NCI-H1417 (cell line): ENCODE measurements at places on chromosomes 5 and 9.

GRCh38 chr5:152608458-152608857 lies 203.4 kb upstream of the NMUR2 start:
- DNase-seq: no peak

GRCh38 chr5:158384535-158385481 lies 525.9 kb upstream of the CLINT1 start:
- DNase-seq: no peak

- DNase-seq: peak; percentile 52
Observed at GRCh38 chr9:17519761-17520160, 59.1 kb upstream of the SH3GL2 start.

DNA sequence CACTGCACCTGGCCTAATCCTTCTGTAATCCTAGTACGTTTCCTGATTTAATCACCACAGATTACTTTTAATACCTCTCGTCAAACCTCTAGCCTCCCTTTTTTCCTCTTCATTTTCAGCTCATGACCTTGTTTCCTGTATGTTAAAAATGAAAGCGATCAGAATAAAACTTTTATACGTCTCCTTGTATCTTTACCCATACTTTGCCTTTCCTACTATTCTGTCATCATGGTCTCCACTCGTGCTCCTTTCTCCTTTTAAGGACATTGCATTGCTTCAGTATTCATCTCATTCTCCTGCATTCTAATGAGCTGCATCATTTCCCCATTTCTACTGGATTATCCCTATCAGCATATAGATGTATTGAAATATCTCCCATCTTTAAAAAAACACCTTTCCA lies 8.5 kb downstream of the CDC42SE2 start:
- no peak for DNase-seq

DNA sequence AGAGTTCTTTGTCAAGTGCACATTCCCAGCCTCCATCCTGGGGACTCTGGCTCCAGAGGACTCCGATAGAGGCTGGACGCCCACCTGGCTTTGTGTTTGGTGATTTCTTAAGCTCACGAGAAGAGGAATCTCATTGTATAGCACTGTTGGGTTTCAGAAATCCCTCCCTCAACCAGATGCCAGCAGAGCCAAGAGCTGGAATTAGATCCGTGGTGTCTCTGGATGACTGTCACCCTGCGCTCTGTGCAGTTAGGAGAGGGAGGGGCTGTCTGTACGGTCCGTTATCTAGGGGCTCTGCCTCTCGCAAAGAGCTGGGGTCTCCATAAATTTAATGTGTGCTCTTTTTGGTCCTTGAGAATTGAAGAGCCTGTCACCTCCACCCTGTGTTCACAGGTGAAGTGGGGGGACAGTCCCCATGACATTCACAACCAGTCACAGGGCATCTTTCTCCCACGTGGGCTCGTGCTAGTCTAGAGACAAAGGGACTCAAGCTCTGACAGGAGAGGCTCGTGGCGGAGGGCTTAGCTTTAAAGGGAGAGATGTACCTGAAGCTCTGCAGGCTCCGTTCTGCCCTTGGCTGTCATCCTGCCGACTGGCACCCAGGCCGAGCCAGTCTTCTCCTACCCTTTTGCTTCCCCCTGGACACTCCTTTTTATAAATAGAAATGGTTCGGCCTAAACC lies 41.4 kb downstream of the FAM78A start:
- DNase-seq: no peak

DNA sequence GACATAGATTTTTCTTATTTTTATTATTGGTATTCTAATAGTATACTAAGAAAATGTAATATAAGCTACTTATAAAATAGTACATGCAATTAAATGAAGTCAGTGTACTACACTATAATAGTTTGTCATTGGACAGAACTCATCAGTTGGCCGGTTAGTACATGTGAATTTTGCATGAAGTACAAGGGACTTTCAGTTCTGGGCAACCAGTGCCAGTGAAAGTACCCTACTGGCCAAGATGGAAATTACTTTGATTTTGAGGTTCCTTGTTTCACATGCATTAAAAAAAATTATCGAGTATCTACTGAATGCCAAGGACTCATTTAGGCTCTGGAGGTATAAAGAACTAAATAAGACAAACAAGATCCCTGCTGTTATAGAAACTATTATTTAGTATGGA lies 213.4 kb upstream of the ELL2 start:
- DNase-seq: no peak

GRCh38 chr5:174971210-174971609 lies 246.8 kb downstream of the MSX2 start:
- DNase-seq: no peak

GRCh38 chr5:168163966-168164365 lies 127.5 kb upstream of the WWC1 start:
- DNase-seq: no peak

GRCh38 chr5:60183881-60184280 lies 290.4 kb upstream of the PDE4D start:
- DNase-seq: no peak

GRCh38 chr5:111800351-111800750 lies 43.4 kb upstream of the NREP start:
- no peak for DNase-seq

DNA sequence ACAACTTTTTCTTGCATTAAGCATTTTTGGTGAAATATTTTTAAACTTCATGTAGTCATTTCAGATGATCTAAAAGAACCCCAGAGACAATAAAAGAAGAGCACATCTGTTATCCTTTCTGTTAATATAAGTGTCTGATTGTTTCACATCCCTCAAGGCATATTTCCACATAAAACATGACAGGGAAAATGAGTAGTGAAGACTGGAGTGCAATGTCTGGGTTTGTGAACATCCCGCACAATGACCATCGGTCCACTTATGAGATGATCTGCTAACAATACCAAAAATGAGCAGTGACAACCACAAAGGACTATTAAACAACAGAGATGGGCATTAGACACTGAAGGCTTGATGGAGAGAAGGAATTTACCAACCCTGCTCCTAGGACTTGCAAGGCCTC lies 209.1 kb downstream of the NR2F1-AS1 start:
- no peak for DNase-seq

DNA sequence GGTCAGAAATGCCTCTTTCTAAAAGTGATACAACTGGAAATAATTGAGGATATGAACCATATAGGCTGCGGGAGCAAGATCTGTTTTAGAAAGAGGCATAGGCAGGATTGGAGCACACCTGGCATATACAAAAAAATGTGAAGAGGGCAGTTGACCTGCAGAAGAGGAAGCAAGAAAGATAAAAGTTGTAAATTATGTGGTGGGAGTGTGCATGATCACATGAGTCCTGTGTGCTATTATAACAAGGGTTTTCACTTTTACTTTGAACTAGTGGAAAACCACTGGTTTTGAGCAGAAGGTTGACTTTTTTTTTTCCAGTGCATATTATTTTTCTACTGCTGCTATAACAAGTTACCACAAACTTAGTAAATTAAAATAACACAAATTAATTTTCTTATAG lies 489.3 kb downstream of the ANXA1 start:
- DNase-seq: no peak

DNA sequence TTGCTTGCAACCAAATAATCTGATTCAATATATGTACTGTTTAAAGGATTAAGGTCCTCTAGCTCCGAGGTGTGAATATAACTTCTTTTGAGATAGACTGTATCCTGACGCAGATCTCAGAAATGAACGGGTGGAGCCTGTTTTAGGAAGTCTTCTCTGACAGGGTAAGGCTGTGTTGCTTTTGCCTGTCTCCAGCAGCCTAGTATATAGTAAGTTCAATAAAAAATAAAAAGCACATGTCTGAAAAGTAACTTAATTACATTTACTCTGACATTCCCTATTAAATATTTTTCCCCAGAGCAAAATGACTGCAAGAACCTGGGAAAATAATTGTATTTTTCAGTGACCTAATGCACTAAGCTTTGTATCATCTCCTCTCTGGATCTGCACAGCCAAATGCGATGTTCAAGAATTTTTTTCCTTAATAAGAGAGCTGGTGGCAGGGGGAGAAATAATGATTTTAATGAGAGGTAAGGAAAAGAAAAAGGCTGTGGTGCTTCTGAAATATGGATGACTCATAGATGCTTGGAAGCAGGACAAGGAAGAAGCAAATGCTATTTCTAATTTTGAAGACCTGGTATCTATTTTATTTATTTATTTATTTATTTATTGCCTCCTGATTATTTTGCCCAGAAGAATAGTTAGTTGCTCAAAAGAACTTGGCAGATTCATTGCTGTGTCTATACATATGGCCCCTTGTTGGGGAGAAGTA lies 7.3 kb downstream of the PPP3R2 start:
- no peak for DNase-seq

GRCh38 chr9:108663422-108663821 lies 192.4 kb downstream of the ACTL7B start:
- no peak for DNase-seq

GRCh38 chr9:69020301-69021145 lies 6.6 kb upstream of the PRKACG start:
- DNase-seq: peak; percentile 39

GRCh38 chr5:35285435-35285834 lies 55.1 kb upstream of the PRLR start:
- DNase-seq: no peak

DNA sequence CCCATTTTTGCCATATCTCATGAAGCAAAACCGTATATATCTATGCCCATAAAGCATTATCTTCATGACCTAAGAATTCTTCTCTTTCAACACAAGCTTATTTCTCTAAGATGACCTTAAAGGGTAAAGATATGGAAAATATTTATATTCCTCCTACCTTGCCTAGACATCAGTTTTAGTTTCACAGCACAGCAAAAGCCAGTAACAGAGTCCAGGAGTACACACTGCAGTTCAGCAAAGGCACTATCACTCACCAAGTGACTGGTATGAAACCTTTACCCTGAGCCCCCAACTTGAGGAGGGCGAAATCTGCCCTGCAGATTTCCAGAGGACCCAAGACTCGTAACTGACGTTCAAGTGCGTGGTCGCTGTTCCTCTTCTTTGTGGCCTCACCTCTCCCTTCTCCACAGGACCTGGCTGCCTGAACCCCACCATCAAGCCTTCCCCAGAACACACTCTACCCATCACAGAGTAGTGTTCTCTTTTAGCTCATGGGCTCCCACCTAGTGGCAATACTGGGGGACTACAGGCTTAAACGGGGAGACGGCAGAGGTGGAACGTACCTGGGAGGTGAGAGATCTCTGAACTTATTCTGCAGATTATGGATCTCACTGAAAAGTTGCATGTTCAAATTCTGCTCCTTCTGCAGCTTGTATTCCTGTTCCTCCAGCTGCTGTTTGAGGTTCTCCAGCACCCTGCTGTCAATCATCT lies 141.0 kb downstream of the CDK5RAP2 start:
- DNase-seq: peak; percentile 76

- DNase-seq: no peak
Observed at GRCh38 chr5:170697031-170697430, 86.5 kb upstream of the GABRP start.

GRCh38 chr9:17342696-17343095 lies 207.9 kb downstream of the CNTLN start:
- no peak for DNase-seq

GRCh38 chr5:125049721-125050702 lies 303.6 kb upstream of the ZNF608 start:
- DNase-seq: no peak

- peak; percentile 40 for DNase-seq
Observed at GRCh38 chr5:114054594-114054993, 307.3 kb upstream of the KCNN2 start.

- no peak for DNase-seq
Observed at GRCh38 chr5:36236801-36237200, 4.9 kb downstream of the NADK2 start.

DNA sequence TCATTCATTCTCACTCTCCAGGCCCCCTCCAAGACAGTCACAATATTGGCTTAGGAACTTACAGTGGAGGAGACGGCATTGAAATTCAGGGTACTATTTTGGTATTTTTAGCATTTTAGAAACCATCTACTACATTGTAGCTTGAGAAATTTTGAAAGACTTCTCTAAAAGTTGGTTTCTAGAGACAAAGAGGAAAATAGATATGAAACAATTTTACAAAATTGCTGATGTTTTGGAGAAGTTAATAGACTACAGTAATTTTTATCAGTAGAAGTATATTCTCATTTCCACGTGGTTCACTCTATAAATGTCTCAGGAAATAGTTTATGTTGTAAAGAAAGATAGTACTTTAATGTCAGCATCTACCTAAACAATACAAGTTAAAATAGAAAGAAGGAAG lies 63.2 kb upstream of the ZSWIM6 start:
- DNase-seq: no peak

DNA sequence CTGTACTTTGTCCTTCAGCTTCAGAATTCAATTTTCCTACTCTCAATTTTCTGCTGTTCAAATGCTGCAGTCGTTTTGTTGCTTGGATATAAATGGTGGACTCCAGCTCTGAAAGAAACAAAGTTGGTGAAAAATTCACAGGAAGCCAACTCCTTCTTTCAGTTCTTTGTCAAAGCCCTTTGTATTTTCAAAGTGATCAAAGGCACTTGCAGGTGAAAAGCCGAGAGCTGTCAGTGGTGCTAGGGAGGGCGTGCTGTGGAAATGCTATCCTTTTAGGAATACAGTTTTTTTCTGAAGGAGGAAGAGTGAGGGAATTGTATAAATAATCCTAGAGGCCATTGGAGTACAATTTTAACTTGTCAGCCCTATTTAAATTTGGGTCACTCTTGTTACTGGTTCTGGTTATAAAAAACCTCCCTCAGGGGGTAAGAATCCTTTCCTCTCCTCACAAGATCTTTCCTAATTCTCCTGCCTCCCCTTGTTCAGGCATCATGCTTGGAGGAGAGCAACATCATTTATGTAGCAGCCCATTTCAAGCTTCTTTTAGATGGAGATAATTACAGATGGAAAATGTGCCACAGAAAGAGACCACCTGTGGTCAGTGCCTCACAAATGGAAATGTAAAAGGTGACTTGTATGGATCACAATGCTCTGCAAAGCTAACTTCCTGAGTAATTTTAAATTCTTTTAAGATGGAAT lies 62.5 kb upstream of the GHR start:
- no peak for DNase-seq

- DNase-seq: peak; percentile 60
Observed at GRCh38 chr5:32276173-32276853, 36.4 kb downstream of the MTMR12 start.

- DNase-seq: no peak
Observed at GRCh38 chr9:14133394-14133793, 180.5 kb downstream of the NFIB start.

DNA sequence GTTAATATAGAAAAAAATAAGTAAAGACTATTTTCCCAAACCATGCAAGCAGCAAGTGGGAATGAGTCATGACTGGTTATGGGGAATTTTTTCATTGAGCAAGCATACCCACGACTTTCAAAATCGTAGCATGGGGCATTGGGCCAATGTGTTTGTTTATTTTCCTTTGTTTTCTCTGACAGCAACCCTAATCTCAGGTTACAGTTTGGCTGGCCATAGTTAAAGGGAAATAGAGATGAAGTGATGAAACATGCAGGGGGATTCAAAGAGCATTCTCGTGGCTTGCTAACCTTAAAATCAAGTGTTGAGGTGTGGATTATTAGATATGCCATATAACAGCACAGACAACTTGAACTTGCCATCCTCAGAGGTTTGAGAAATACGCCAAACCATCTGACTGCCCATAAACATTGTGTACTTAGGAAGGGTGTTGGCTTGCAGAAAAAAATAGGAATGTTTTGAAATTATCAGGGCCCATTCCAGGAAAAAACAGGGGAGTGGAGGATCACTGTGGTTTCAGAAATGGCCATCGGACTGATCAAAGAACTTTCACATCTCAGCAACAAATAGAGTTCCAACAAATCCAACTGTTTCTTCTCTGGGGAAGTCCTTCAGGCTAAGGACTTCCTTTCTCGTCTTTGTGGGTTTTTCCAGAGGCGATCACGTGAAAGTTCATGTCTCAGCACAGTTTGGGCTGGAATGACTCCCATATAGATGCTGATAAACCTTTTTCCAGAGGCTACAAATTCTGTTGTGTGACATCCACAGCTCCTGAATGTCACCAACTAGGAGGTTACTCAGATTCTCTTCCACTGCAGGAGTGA lies 259.1 kb downstream of the SYK start:
- DNase-seq: peak; percentile 52

GRCh38 chr9:93815677-93816076 lies 139.5 kb downstream of the BARX1 start:
- DNase-seq: no peak
